ENCODE measurements at places on chromosomes 16 and 17. TPM values are rescaled to one million over a fixed set of nuclear protein-coding genes. Genes with fewer than 3 reads are reported as not detected.

CHMP6 gene
- 7.3 TPM for total RNA-seq

BOLA2 gene
- 29.9 TPM for total RNA-seq

MSI2 gene
- 18.3 TPM for total RNA-seq

CDIP1 gene
- 8.6 TPM for total RNA-seq

OR1F1 gene
- not detected for total RNA-seq

RILP gene
- total RNA-seq = 6.2 TPM

AGRP gene
- total RNA-seq = not detected

CBLN1 gene
- not detected for total RNA-seq

TNFRSF13B gene
- not detected for total RNA-seq

NOG gene
- 0.77 TPM for total RNA-seq

Measured in regular cardiac myocyte (primary cell).